Activated naive CD4-positive, alpha-beta T cell treated with Interleukin-2 at 50 U/mL for 16 hours (primary cell): ENCODE measurements at places on chromosomes 11 and 22.

- DNase-seq = no peak
Measured at GRCh38 chr22:31753005-31753633, 700 bp upstream of the DEPDC5 start.

DNA sequence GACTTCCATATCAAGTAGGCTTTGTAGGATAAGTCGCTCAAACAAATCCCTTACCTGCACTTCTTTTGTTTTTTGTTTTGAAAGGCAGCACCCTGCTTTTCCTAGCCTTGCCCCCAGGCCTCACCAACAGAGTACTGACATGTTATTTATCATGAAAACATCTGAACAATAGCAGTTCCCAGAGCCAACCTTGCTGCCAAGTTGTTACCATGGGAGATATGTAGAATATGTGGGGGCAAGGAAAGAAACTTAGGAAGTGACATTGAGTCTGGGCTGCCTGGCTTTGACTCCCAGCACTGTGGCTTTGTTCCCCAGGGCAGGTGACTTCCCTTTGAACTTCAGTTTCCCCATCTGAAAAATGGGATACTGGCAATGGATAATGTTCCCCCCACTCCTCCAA, 53.4 kb upstream of the CRYBB3 start:
- no peak for DNase-seq

- no peak for DNase-seq
Measured at GRCh38 chr22:44395118-44396005, 82.6 kb upstream of the SHISAL1 start.

DNA sequence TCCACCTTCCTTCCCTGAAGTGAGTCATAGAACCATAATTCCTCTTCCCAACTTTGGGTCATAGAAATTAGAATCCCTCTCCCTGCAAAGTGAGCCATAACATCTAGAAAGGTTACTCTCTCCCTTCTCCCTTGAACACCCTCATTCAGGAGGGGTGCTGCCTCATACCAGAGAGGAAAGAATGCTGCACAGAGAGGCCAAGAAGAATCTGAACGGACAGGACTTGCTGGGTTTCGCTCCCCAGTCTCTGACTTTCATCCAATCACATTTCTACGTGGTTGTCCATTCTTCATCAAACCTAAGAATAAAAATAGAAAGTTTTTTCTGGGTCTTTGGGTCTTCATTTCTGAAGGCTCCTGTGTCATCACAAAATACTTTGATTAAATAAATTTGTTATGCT, 31.0 kb upstream of the BIRC3 start:
- DNase-seq = no peak

GRCh38 chr22:41480397-41480735, 11.4 kb downstream of the ACO2 start:
- DNase-seq = no peak

GRCh38 chr11:117176186-117176585, 2.4 kb upstream of the SIDT2 start:
- no peak for DNase-seq

DNA sequence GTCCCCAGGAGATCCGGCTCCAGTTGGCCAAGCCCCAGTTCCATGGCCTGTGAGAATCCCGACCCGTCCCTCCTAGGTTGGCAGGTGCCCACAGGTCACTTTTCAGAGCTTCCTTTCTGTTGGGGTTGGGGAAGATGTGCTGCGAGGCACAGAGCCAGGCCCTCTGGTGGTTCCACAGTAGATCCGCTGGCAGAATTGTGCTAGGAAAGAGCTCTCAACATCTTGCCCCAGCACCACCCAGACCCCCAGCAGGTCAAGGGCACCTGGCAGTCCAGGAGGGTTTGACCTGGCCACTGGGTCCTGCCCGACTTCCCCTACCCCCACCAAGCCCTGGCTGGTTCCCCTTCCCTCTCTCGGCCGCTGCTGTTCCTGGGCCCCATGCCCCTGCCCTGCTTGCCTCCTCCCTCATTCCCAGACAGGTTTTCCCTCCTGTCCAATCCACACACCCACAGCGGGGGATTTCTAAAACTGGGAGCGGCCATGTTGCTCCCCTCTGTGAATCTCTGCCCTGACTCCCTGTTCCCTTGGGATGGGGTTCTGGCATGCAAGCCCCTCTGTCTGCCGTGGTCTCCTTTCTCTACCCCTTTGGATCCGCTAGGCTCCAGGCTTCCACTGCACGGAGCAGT, 26.2 kb upstream of the GCAT start:
- no peak for DNase-seq

GRCh38 chr11:35355102-35355749, 64.1 kb downstream of the SLC1A2 start:
- DNase-seq = no peak

DNA sequence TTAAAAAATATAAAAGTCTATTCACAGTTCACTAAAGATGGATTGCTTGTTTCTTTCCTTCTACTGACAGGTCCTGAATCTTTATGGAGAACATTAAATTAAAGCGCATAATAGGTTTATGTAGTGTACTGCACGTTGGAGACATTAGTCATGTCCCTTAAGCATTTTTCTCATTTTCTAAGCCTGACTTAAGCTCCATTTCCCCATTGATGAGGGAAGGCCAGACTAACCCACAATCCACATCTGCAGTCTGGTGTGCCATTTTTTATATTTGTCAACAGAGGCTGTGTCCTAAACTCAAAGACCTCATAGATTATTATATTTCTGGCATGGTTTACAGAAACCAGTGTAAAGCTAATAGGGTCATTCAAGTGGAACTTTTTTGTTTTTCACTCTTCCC, 39.9 kb downstream of the CADM1 start:
- no peak for DNase-seq

DNA sequence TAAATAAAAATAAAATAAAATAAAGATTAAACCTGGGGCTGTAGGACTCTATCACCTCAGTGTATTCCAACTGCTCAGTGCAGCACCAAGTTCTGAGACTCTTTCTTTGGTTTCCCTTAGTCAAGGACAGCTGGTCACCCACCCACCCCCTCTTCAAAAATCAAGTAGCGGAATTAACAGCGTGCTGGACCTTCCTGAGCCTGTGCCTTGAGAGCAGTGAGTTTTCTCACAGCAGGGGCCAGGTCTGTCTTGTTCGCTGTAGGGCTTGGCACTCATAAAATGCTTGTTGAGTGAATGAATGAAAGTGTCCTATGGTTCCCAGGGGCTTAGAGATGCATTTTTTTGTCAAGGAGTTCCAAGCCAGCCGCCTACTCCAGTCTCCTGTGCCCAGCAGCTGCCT, 2.9 kb upstream of the ALX4 start:
- no peak for DNase-seq

DNA sequence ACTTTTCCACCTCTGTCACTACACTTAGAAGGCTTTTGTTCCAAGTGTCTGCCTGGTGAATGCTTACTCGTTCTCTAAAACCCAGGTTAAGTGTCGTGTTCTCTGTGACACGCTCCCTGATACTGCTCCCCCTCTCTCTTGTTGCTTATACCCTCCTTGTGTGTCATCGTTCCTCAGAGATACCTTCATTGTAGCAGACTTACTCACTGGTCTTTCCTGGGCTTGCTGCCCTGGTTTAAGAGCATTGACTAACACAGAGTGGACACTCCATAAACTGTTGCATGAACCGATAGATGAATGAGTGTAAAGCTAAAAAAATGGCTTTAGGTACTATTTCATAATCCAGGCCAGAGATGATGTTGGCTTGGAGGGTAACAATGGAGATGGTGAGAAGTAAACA, 171.3 kb downstream of the GRIK4 start:
- no peak for DNase-seq

DNA sequence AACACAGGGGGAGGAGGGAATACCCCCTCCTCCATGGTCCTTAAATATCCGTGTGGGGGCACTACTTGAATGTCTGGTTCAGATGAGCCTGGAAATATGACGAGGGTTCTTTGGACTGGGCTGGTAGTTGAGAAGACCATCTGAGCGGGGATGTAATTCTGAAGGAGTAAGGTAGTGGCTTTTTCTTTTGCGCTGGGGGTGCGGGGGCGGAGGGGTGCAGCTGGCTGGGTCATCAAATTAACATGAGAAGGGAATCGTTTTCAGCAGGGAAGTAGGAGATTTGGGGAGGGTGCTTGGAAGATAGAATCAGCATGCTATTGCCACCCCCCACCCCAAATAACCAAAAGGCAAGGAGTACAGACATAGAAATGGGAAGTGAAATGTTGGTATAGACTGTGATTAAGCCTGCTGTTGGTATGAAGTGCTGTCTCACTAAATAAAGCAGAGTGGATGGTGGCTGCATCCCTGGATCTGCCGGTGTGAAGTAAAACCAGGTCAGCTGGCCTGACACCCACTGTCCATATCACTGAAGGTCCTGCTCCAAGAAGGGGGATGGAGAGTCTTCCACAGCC, 121.9 kb upstream of the HSD17B12 start:
- DNase-seq = no peak

DNA sequence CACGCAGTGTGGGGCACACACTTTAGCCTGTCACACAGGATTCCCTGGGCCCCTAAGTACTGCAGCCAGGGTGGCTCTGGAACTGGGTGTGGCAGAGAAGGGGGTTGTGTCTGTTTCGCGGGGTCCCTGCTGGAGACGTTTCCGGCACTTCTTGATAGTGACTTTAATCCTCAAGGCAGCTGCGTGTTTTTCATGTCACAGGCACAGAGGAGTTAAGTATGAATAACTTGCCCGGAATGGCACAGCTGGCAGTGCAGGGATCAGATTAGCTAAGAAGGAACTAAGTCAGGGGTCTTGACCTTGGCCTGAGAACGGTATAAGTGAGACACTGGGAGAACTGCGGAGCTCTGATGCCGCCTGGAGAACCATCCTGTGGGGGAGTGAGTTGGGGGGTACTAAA, 7.5 kb upstream of the KRTAP5-7 start:
- DNase-seq = no peak

DNA sequence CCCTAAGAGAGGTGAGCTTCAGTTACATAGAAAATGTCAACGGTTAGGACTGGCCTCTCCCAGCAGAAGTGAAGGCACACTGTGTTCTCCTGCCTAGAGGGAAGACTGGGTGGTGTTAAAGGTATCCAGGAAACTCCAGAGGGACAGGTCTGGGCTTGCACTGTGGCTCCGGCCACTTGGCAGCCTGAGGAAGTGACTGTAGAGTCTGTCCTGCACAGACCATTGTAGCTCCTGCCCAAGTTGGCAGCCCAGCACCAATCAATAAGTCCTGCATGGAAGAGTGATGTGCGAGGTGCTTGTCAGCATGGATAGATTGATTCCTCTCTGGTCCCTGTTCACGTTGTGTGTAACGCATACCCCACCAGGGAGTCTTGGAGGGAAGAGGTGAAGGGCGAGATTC, 284.8 kb downstream of the TENM4 start:
- no peak for DNase-seq

- DNase-seq = no peak
Measured at GRCh38 chr22:27627444-27627833, 174.1 kb downstream of the MN1 start.

DNA sequence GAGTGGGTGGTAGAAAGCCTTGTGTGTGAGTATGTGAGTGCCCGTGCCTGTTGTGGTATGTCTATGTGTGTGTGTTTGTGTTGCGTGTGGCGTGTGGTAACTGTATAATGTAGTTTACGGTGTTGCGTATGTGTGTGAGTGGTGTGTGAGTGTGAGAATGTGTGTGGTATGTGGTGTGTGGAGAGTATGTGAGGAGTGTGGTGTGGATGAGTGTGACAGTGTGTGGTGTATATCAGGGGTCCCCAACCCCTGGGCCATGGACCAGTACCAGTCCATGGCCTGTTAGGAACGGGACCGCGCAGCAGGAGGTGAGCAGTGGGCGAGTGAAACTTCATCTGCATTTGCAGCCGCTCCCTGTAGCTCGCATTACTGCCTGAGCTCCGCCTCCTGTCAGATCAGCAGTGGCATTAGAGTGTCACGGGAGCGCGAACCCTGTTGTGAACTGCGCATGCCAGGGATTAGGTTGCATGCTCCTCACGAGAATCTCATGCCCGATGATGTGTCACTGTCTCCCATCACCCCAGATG, 5.7 kb downstream of the UPK3A start:
- DNase-seq = no peak

DNA sequence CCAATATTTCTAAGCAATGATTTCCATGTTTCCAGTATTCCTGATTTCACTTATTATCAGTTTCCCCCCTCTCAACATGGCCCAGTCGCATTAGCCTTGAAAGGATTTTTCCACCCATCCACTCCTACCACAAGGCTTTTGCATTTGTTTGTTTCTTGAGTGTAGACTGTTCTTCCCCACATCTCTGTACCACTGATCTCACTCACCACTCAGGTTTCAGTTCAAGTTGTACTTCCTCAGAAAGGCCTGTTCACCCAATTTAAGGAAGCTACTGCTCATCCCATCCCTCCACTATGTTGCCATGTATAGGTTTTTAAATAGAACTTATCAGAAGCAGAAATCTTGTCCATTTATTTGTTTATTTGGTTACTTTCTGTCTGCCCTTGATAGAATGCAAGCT, 472.3 kb downstream of the FAM181B start:
- no peak for DNase-seq

DNA sequence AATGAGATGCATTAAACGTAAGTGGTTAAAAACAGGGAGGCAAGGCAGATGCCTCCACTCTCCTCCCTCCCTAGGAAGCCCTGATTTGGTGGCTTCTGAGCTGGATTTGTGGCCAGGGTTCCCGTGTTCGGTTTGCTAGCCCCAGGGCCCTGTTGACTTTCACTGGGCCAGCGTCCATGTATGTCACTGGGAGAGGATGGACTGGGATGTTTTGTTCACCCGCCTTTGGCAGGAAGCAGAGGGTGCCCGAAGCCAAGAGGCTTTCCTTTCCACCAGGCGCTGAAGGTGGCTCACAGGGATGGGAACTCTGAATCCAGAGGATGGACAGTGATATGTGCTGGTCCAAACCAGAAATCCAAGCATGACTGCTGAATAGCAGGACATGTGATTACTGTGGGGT, 146.6 kb downstream of the CSNK2A3 start:
- DNase-seq = no peak

- no peak for DNase-seq
Measured at GRCh38 chr11:12184699-12185098, 74.3 kb downstream of the MICAL2 start.

- no peak for DNase-seq
Measured at GRCh38 chr11:114796954-114797721, 118.8 kb downstream of the NXPE2 start.

DNA sequence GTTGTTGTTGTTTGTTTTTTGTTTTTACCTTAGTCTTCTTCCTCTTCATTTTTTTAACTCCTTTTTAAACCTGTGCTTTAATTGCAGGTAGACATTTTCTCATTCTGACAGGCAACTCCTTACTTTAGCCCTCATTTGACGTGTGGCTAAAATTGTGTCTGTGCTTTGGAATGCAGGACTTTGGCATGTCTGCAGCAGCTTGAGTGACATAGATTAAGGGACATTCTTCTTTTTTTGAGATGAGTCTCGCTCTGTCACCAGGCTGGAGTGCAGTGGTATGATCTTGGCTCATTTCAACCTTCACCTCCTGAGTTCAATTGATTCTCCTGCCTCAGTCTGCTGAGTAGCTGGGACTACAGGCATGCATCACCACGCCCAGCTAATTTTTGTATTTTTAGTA, 100.8 kb downstream of the FAT3 start:
- DNase-seq = no peak

- DNase-seq = no peak
Measured at GRCh38 chr22:31605851-31606585, 56.0 kb downstream of the PISD start.
